ENCODE measurements at places on chromosomes 3 and 15.

DNA sequence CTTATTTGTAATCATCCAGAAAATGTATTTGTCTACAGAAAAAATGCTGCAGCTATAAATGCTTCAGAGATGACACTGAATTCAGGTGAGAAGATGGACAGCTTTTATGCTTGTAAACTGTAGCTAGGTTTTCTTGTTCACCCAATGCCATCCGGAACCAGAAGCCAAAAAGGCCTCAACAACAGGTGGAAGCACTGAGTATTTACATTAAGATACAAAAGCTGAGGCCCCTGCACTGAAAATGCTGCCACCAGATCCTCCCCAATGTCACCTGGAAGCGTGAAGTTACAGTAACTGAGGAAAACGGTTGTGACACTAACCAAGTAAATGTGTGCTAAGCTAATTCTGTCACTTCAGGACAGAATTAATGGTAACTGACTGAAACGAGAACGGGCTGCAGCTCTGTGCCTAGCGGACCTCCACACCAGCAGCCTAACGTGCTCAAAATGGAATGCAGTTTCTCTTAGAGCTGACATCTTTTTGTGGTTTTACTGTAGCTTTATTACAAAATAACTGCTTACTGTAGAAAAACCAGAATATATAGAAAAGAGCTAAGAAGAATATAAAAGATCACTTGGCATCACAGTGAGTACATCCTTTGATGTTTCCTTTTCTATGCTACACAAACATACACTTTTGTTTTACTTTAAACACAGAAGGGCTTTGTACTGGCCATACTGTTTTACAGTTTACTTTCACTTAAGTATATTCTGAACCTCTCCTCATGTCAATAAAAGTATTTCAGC lies 7.6 kb downstream of the CHSY1 start:
- DNase-seq = no peak

DNA sequence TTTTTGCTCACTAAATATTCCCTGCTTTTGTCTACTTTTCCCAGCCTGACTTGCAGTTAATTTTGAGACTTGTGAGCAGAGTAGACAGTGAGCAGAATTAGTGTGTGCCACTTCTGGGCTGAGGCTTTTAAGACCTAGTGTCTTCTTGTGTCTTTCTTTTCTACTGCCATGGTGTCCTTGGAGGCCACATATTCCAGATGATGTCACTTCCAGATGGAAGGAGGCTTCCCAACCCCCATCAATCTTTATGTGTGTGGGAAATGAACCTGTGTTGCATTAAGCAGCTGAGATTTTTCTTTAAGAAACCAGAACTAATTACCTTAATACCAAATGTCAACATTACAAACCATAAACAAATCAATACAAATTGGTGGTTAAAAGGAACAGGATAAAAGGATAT lies 774.7 kb upstream of the ROBO1 start:
- DNase-seq = no peak

- DNase-seq = no peak
These were observed 10.9 kb downstream of the SEMA7A start for GRCh38 chr15:74422652-74423430.

- DNase-seq = no peak
These were observed 261.6 kb upstream of the LMCD1 start for GRCh38 chr3:8239718-8240695.

DNA sequence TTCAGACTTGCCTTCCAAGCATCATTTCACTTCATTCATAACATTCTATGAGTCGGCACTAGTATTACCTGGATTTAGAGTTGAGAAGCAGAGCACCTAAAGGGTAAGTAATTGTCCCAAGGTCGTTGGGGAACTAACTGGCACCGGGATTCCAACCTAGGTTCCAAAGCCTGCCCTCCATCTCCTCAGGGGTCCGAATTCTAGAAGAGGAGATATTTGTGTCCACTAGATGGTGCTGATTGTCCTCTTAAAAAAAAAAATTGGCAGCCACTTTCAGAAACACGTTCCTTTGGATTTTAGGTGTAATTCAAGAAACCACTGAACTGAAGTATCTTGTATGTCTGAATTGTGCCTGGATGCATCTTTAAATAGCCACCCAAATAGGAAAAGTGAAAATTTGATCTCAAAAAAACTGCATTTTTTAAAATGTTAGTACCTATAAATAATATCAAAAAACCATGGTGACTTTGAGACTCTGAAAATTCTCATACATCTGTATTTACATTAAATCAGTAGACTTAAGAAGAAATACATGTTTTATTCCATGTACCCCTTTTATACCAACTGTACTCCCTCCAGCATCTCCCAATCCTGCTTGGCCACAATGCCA lies 3.9 kb upstream of the FSIP1 start:
- DNase-seq = no peak

GRCh38 chr3:173584838-173585831 lies 187.6 kb downstream of the NLGN1 start:
- DNase-seq = peak; percentile 33

- DNase-seq = no peak
These were observed 73.5 kb downstream of the EPHB3 start for GRCh38 chr3:184635126-184635525.

GRCh38 chr3:84943379-84943778 lies 15.4 kb upstream of the CADM2 start:
- DNase-seq = no peak

- no peak for DNase-seq
These were observed 228.8 kb downstream of the DIPK2A start for GRCh38 chr3:144200466-144200865.

- DNase-seq = no peak
These were observed 36.1 kb downstream of the AMOTL2 start for GRCh38 chr3:134338201-134338512.

DNA sequence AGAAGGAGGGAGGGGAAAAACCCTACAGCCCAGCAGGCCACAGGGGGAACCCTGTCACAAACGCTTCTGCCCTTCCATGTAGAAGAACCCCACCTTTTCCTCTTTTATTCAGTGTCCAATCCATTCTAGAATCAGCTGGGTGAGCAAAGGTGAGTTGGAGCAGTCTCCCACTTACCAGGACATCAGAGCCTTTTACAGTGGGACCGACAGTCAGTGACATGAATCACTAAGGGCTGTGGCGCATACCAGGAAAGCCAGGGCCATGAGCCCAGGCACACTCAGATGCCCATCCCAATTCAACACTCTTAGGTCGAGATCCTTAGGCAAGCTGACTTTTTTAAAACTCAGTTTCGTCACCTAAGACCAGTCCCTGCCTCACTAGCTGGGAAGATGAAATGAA lies 146.1 kb downstream of the AQP9 start:
- no peak for DNase-seq

GRCh38 chr3:42277676-42278075 lies 11.7 kb upstream of the CCK start:
- no peak for DNase-seq

DNA sequence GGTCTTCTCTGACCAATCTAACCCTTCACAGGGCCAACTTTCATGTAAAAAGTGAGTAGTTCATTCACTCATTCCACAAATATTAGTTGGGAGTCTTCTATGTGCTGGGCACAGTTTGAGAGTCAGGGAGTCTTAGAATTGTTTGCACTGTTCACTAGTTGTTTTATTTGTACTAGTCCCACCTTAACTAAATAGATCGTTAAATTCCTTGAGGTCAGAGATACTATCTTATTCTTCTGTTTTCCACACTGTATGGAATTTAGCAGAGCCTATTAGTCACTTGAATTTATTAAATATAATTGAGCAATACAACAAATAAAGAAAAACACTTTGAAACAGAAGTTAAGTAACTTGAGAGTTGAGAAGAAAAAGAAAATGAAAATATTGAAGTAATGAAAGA lies 40.8 kb upstream of the SPTSSB start:
- DNase-seq = no peak
